AG04449 (cell line): ENCODE measurements at places on chromosomes 2 and 18.
A peak's percentile ranks its signal among the peaks of the same experiment; 100 is the strongest.

DNA sequence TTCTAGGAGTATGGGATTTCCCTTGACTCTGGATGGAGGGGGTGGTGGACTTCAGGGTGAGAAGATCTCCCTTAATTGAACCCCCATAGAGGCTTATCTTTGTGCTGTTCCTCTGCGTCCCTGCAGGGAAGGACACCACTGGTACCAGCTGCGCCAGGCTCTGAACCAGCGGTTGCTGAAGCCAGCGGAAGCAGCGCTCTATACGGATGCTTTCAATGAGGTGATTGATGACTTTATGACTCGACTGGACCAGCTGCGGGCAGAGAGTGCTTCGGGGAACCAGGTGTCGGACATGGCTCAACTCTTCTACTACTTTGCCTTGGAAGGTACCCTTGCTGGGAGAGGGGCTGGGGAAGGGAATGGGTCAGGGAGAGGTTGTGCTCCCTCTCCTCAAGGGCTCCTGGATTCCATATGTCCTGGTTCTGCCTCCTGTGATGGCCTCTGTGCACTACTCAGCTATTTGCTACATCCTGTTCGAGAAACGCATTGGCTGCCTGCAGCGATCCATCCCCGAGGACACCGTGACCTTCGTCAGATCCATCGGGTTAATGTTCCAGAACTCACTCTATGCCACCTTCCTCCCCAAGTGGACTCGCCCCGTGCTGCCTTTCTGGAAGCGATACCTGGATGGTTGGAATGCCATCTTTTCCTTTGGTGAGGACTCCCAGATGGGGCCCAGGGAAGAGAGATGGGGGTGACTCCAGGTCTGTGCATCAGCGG, 19.3 kb downstream of the PRKAG3 start:
- no peak for DNase-seq

DNA sequence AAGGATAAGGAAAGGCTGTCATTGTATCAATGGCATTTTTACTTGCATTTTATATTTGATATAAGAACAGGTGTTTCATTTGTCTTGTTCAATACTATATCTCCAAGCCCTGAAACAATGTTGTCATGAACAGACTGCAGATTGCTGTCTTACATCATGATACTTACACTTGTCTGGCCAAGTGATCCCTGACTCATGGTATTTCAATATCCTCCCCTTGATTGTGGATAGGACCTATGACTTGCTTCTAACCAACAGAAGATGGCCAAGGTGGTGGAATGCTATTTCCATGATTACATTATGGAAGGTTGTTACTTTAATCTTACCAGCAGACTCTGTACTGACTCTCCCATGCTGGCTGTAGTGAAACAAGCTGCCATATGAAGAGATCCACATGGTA, 471.1 kb downstream of the CCDC85A start:
- no peak for DNase-seq

DNA sequence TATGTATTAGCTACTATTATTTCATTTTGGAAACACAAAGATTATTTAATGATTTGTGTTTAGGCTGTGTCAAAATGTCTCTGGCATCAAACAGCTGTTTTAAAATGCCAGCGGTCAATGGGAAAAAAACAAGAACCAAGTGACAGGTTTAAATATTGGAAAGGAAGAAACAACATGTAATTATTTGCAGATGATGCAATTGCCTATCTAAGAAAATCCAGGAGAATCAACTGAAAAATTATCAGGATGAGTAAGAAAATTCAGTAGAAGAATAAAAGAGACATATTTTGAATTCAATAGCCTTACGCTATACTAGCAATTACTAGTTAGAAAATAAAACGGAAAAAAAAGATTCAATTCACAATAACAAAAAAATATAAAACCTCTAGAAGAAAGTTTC, 51.6 kb downstream of the HNRNPLL start:
- DNase-seq = no peak

- peak; percentile 62 for DNase-seq
Observed at GRCh38 chr2:216690853-216691741, 4.3 kb downstream of the IGFBP5 start.

- DNase-seq = no peak
Observed at GRCh38 chr2:52861596-52861995, 906.0 kb upstream of the CHAC2 start.

DNA sequence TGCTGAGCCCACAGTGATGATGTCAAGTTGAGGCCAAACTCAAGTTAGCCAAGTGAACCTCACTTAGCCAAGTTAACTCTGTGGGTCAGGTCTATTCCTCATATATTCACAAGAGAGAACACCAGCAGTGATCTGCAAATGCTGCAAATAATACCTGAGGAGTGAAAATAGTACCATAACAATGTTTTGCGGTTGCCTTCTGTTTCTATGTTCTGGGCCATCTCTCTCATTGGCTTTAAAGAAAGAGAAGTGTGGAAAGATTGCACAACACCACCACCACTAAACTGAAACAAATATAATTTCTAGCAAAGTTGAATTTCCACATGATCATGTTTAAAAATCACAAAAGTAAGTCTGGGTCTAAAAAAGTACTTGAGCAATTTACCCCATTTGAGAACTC, 211.1 kb upstream of the GALNT5 start:
- no peak for DNase-seq

DNA sequence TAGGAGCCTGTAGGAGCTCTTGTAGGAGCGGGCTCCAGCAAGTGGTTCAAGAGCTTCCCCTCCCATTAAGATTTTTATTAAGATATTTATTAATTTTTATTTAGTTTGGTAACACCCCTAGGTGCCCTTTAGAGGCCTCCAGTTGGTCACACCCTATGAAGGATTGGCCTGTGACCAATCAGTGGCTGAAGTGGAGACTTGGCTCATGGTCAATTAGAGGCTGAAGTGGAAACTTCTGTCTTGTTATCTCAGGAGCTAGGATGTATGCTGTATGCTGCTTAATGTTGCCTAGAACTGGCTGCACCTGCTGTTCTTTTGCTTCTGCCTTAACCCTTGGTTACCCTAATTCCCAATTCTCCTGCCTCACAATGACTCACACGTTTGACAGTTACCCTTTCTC, 48.7 kb downstream of the DHRS9 start:
- no peak for DNase-seq

- peak; percentile 77 for DNase-seq
Observed at GRCh38 chr2:157468931-157469708, 25.2 kb upstream of the CYTIP start.

GRCh38 chr2:73112026-73112912, 479 bp downstream of the RAB11FIP5 start:
- no peak for DNase-seq

DNA sequence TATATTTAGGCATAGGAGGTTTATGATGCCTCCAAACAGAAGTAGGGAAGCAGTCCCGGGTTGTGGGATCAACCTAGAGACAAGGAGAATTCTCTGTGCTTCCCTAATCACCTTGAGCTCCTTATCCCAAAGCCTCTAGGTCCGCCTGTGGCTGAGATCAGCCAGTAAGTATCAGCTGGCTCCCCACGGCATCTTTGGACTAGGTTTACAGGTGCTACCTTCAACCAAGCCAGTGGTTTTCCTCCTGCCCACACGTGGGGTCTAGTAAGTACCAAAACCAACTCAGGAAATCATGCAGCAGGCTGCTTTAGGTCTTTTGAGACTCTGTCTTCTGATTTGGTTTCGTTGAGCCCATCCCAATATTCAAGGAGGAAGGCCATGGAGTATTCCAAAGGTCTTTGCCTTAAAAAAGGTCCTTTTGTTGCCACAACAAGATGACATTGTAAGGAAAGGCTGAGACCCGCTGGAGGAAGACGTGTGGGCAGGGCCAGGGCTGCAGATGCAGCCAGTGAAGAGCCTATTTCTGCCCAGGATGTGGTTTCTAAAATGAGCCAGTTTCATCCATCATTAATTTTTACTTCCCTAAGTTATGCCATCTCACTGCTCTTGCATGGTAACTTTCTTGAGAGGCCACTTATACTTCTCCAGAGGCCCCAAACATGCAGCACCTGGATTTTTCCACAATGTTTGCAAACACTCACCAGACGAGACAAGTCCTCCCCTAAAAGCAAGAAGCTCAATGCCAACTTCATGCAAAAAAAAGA, 248.7 kb downstream of the RNF152 start:
- no peak for DNase-seq

DNA sequence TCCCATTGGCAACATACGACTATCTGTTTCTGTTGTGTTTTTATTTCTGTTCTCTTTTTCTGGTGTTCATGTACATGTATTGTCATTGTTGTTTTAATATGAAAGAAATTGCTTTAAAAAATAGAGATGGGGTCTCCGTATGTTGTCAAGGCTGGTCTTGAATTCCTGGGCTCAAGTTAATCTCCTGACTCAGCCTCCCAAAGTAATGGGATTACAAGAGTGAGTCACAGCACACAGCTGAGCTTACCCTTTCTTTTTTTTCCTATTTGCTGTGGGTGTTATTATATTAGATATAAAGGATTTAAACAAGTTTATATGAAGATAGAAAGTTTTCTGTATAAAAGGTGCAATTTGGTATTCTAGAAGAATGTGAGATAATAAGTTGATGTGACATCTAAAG, 554.6 kb downstream of the DSC3 start:
- DNase-seq = no peak

- no peak for DNase-seq
Observed at GRCh38 chr2:230541934-230542380, 126.0 kb downstream of the SP100 start.

- DNase-seq = no peak
Observed at GRCh38 chr18:28736951-28737350, 560.0 kb upstream of the CDH2 start.

GRCh38 chr18:44735096-44735495, 54.4 kb downstream of the SETBP1 start:
- DNase-seq = no peak

- DNase-seq = no peak
Observed at GRCh38 chr2:216851486-216852090, 8.3 kb downstream of the TNP1 start.

DNA sequence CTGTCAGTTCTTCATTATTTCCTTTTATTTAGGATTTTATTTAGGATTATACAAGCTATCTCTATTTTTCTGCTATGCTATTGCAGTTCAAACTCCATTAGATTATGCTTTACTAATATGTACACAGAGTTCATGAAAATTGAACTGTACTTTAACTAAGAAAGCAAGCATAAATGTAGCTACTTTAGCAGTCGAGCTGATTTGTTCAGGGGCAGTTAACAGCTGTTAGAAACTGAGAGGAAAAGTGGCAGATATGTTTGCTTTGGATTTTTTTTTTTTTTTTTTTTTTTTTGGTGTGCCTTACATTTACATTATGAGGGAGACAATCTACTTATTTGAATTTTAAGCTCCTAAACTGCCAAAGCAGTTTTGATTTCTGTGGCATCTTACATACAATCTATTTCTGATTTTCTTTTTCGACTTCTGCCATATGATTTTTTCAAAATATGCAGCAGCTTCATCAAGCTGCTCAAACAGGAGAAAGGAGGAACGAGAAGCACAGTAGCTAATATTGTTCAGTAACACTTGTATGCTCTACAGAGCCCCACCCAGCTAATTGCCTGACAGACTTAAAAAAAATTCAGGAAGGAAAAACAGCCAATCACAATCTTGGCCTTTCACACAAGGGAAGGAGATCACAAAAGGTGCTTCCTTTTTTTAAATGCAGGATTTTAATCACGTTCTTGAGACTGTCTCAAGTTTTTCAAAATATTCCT, 233.4 kb upstream of the SIX3 start:
- no peak for DNase-seq

DNA sequence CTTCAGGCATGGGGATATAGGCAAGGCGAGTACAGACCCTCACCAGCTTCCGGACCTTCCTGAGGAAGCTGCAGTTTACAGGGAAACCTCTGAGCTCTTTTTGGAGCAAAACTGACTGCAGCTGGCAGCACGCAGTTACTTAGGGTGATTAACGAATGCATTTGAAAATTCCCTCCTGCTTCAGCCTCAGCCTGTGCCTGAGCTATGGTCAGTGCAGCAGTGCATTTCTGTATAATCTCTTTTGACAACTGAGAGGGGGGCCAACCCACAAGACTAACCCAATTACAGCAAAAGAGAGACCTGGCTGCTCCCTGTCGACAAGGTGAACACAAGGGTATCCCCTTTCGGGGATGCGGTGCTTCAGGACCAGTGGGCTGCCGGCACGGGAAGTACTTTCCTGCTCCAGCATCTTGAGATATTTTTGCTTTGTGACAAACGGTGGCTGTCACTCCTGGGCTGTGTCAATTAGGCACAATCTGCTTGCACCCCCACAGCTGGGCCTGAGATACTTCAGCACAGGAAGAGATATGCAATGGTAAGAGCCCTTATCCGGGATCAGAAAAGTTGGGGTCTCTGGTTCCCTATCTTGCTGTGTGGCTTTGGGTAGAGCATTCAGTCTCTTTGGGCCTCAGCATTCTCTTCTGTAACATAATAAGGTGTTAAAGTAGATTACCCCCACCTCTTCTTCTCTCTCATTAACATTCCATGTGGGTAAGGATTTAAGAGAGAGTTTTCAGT, 141.0 kb downstream of the TMEM17 start:
- no peak for DNase-seq

DNA sequence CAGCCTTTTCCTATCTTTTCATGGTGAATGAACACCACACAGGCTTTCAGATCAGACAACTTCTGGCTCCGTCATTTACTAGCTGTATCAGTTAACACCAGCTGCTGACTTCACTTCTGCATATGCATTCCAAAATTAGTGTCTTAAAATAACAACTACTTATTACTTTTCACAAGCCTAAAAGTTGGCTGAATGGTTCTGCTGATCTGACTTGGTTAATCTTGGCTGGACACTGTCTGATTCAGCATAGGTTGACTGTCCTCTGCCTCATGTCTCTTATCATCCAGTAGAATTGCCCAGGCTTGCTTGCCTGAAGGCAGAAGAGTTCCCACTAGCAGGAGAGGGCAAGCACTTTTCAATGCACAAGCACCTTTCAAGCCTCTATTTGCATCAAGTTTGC, 72.7 kb downstream of the MARCHF4 start:
- DNase-seq = no peak

GRCh38 chr2:18910843-18911242, 321.5 kb upstream of the NT5C1B start:
- peak; percentile 79 for DNase-seq

DNA sequence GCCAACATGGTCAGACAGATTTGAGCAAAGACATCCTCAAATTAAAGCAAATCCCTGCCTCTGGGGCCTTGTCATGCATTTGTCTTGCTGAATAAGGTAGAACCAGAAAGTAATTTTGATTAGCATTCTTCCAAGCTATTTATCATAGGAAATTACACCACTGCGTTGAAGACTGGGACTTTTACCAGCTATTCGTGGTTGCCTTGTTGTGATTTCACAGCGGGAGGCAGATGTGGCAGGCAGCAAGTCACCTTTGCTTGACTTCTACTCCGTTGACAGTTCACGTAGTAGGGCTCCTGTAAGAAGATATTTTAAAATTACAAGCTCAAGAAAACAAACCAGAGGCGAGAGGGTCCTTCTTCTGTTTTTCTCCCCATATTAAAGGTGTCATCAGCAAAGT, 80.6 kb downstream of the EN1 start:
- DNase-seq = no peak
